ENCODE measurements at places on chromosomes 5 and 9.

DNA sequence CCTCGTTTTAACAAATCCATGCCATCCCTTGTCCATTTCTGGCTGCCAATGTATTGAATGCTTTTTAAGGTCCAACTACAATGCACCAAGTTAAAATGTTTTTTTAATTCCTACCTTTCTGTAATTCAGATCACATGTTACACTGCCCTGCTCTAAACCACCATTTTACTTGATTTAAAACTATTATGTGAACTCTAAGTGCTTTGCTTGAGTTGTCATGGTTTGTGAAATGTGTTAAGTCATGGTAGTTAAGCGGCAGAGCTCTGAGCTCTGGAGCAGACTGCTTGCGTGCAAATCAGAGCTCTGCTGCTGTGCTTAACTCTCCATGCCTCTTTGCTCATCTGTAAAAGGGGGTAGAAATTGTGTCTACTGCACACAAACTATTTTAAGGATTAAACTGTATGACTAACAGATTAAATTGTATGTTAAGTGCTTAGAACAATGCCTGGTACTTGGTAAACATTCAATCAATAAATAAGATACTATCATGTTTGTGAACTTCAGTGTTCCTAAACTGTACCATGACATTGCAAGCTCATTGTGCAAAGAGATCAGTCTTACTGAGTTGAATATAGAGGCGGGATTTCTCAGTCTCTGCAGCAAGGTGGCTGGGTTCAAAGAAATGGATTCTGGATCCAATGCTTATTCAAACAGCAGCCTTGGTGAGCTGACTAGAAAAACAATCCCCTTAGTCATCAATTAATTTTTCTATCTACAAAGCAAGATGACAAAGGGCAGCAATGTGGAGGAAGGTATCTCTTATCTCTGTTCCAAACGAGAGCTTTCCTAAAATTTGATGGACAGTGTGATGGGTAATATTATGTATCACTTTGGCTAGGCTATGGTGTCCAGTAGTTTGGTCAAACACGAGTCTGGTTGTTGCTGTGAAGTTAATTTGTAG is 16.1 kb upstream of the CMBL start:
- peak; percentile 38 for DNase-seq

GRCh38 chr5:81772488-81772887 is 21.6 kb upstream of the SSBP2 start:
- no peak for DNase-seq

- DNase-seq = no peak
These were observed 35.5 kb downstream of the RAPGEF1 start for GRCh38 chr9:131704141-131704983.

DNA sequence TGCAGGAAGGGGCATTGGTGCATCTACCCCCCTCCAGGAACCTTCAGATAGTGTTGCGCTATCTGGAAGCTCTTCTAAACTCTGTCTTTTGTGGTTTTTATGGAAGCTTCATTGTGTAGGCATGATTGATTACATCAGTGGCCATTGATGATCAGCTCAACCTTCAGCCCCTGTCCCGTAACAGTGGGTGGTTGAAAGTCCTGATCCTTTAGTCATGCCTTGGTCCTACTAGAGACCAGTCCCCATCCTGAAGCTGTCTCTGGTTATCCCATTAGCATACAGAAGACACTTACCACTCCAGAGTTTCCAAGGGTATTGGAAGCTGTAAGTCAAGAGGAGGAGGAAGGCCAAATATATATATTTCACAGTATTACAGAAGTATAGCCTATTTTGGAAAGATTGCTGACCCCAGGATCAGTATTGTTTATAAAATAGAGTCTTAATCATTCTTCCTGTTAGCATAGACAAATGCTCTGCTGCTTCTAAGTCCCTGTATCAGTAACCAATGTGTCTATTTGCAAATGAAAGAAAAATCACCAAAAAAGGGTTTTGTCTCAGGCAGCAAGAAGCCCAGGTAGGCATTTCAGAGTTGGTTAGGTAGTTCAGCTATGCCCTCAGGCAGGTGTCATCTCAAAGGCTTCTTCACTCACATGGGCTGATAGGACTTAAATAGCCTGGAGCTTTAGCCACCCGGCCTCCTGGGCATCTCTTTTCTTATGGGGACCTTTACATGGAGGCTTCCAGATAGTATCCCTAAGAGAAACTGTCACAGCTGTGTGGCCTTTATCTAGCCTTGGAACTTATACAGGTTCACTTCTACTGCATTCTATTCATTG is 41.6 kb downstream of the SPIN1 start:
- no peak for DNase-seq

- DNase-seq = peak; percentile 38
These were observed 10.7 kb upstream of the CERCAM start for GRCh38 chr9:128409978-128410377.

GRCh38 chr9:4226331-4227250 is 73.3 kb downstream of the GLIS3 start:
- no peak for DNase-seq

DNA sequence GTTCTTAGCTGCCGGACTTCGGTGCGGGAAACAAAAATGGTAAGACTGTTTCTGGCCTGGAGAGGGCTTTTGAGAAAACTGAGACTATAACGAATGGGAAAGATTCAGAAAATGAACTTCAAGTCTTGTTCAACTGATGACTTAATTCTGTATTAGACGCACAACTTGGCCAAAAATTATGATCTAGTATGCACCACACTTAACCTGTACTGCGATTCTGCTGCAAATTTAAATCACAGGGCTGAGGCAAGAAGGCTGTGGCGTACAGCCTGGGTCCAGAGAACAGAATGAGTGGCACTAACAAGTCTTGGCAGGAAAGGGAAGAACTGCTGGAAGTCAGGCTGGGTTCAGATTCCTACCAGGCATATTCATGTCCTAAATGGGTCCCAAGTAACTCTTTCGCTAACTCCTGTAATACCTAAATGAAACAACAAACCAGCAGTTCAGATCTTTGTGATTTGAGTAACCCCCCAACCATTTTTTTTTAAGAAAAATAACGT is 781 bp upstream of the COL23A1 start:
- DNase-seq = peak; percentile 59

DNA sequence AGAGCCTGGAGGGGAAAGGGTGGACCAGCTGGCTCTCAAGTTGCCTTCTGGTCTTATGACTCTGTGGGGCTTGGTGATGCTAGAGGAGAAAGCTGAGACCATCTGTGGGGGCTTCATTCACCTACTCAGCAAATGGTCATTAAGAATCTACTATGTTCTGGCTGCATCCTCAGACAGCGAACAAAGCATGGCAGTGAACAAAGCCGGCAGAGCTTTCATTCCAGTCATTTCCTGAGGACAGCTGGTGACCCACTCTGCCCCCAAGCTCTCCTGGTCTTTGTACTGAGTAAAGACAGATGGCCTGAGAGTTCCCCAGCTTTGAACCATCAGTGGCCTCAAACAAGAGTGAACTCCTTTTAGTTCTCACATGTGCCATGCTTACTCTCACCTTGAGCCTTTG is 48.0 kb downstream of the FGF1 start:
- no peak for DNase-seq
